Activated T-cell treated with anti-CD3 and anti-CD28 coated beads for 48 hours (primary cell): ENCODE measurements at places on chromosomes 5 and 9.

GRCh38 chr9:34985311-34985899 is 4.1 kb upstream of the DNAJB5 start:
- peak; percentile 60 for DNase-seq

GRCh38 chr9:129489838-129490582 is 130.9 kb downstream of the C9orf50 start:
- peak; percentile 32 for DNase-seq

- DNase-seq = no peak
Observed at GRCh38 chr9:105206821-105207699, 37.4 kb upstream of the SLC44A1 start.

DNA sequence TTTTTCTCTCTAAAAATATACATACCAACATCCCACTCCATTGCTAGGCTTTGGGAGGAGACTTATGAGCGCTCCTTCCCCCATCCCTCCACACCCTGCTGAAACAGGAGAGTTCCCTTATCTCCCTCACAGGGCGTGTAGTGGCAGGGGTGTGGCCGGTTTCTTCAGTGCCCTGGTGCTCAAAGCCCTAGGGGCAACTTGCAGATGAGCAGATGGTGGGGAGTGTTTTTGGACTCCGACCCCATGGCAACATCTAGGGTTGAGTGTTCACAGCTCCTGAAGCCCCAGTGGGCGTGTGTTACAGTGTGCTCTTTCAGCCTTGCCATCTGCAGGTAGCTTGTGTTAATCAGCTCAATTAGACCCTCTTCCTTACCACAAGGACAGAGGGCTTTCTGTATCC is 409.5 kb downstream of the MAT2B start:
- no peak for DNase-seq

GRCh38 chr5:168974082-168974481 is 326.9 kb downstream of the SLIT3 start:
- no peak for DNase-seq

- no peak for DNase-seq
Observed at GRCh38 chr5:179139111-179139935, 79.2 kb downstream of the ZNF354C start.

GRCh38 chr5:118052503-118052902 is 935.8 kb downstream of the DTWD2 start:
- no peak for DNase-seq
